ENCODE measurements at places on chromosomes 12 and 14.
A peak's percentile ranks its signal among the peaks of the same experiment; 100 is the strongest.

GRCh38 chr14:64673316-64673715 is 30.9 kb upstream of the PLEKHG3 start:
- DNase-seq, result no peak

GRCh38 chr14:59022144-59022543 is 166.3 kb upstream of the DAAM1 start:
- no peak for DNase-seq

DNA sequence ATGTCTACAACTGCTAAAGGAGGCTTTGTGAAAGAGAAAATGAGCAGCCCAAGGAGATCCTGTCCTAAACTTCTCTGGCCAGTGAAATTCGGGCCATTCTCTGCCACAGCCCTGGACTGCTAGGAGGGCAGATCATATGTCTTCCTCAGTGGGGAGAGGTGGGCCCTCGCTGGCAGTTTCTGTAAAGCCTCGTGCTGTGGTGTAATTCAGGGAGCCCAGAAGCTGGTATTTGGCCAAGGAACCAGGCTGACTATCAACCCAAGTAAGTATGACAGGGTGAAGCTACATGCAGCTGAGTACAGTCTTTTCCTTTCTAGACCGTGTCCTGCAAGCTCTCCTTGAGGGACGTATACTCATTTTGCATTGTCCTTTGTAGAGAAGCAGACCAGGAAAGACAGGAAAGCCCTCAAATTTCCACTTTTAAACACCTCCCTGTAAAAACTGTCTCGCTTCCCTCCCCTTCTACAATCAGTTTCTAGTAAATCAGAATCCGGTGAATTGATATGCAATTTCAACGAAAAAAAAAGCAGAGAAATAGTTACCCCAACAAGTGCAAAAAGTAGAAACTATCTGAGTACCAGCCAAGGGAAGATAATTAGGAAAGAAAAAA is 106.8 kb downstream of the DAD1 start:
- DNase-seq, result no peak

DNA sequence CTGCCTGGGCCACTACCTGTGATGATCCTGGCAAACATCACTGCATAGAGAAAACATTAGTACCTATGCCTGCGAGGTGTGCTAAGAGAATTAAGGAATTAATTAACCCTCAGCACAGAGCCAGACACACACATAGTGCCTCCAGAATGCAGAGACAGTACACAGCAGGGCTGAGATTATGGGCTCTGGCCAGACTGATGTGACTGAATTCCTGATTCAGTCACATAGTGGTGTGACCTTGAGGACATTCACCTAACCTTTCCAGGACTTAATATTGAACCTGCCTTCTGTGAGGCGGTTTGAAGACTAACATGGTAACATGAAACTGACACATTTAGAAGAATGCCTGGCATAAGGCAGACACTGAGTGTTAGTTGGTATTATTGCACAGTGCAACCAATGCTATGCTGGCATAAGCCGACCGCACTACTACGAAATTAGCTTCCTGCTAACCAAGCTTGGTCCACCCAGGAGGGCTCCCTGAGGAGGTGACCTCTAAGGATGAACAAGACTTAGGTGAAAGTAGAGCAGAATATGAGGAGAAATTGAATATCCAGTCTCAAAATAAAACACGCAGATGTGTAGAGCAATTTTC is 32.0 kb upstream of the SELPLG start:
- no peak for DNase-seq

DNA sequence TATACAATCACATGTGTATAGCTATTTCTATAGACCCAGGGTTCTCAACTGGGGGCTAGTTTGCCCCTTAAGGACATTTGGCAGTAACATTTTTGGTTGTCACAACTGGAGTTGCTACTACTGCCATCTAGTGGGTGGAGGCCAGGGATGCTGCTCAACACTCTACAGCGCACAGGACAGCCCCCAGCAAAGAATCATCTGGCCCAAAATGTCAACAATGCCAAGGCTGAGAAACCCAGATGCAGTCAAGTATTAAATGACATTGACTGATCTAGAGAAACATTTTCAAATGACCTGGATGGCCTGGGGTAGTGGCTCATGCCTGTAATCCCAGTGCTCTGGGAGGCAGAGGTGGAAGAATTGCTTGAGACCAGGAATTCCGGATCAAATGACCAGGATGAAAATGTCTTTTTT is 5.8 kb downstream of the WSB2 start:
- DNase-seq, result peak; percentile 35

- DNase-seq, result no peak
Measured at GRCh38 chr14:75989134-75989533, 3.6 kb downstream of the IFT43 start.

- no peak for DNase-seq
Measured at GRCh38 chr12:6374786-6375160, 590 bp downstream of the SCNN1A start.

DNA sequence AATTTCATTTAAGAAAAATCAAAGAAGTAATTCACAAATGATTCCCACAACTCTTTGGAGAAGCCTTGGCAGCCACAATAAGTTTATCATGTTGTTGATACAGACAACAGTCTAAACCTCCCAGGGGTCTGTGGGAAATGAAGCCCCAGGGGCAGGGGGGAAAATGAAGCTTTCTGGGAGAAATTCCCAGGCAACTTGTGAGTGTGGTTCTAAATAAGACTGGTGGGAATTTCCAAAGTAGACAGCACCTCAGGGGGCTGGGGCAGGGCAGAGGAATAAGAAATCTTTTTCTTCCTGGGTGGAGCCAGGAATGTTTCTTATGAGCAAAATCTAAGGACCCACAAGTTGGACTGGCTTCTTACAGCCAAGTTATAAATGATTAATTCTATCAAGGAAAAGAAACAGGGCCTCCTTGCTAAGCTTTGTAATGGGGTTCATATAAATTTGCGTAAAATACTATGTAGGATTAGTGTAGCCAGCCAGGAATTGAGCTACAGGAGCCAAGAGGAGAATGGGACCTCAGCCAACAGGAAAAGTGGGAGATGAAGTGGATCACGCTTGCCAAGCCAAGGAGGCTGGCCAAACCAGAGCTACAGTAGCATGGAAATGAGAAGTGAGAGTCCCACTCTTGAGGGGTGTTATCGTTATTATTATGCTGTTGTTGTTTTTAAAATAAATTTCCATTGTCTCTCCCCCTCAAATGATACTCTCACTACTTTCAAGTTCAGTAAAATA is 182.9 kb upstream of the FAR2 start:
- DNase-seq, result no peak

- DNase-seq, result no peak
Measured at GRCh38 chr12:119631930-119632678, 35.8 kb upstream of the PRKAB1 start.

DNA sequence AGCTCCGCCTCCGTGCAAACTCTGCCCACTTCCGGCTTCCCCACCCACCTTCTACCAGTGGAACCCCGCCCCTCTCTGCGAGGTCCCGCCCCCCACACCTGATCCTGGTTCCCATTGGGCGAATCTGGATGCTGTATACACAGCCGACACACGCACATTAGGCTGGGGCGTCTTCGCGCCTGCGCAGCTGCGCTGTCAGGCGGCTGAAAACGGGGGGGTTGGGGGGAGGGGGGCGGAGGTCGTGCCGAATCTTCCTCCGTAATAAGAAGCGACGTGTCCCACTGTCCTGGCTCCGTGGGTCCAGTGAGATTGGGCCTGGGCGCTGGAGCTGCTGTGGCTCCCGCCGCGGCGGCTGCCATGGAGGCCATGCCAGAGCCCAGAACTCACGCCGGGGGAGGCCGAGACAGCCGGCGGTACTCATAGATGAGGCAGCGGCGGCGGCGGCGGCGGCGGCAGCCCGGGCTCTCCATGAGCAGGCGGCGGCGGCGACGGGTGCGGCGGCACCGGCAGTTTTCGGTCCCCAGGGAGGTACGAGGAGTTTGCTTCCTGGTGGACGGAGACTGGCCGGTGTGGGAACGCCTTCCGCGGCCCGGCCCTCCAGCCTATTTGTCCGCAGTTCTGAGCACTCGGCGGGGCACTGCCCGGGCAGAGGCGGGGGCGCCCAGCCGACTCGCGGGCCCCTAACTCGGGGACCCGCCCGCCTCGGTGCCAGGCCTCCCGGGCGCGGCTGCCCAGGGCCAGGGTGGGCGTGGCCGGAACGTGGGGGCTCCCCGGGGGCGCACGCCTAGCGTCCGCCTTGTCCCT is 64.5 kb downstream of the KLHL28 start:
- peak; percentile 98 for DNase-seq

DNA sequence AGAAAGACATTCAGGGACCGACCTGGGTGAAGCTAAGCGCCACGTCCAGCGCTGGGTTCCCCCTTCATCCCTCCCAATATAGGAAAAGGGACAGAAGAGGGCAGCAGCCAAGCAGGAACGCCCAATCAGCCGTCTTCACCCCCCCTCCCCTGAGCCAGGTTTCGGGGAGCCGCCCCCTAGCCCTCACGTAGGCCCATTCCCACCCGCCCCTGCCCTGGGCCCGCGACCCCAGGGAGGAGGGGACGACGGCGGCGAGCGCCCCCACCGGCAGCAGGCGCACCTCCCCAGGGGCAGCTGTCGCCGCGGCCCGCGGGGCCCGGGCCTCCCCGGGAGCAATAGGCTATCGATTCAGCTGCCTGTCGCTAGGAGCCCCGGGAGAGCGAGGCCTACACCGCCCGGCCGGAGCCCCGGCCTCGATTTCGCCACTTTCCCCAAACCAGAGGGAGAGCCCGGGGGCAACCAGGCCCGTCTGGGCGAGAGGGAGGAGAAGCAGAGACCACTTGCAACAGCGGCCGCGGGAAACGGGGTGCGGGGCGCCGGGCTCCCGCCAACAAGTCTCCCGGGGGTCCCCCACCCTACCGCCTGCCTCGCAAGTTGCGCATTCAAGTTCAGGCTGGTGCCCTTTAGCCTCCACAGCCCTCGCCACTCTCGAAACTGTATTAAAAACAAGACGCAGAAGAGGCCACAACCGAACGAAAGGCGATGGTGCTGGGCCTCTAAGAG is 1.3 kb downstream of the DCAF5 start:
- peak; percentile 44 for DNase-seq

- DNase-seq, result no peak
Measured at GRCh38 chr12:45381351-45381750, 165.5 kb downstream of the ANO6 start.

DNA sequence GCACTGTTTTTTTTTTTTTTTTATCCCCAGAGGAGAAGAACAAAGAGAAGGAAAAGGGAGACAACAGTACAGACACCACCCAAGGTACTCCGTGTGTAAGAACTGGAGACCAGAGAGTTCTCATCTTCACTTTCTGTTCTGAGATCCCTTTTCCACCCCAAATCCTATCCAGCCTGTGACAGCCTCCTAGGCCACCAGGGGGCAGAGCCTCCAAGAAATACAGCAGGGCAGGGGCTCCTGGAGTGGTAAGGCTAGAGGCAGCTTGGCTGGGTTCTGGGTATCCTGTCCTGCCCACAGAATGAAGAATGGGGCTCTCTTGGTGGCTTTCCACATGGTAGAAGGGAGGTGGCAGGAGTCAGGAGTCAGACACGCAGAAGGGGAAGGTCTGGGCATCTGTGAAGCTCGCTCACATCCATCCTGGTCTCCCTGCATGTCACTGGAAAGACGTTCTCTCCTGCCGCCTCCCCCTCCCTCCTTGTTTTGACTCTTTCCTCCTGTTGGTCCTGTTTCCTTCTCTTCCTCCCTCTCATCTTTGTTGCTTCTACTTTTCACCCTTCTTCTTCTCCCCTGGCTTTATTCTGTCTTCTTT is 12.0 kb downstream of the CLSTN3 start:
- no peak for DNase-seq

GRCh38 chr12:37666069-37666781 is 650.3 kb upstream of the ALG10B start:
- no peak for DNase-seq

DNA sequence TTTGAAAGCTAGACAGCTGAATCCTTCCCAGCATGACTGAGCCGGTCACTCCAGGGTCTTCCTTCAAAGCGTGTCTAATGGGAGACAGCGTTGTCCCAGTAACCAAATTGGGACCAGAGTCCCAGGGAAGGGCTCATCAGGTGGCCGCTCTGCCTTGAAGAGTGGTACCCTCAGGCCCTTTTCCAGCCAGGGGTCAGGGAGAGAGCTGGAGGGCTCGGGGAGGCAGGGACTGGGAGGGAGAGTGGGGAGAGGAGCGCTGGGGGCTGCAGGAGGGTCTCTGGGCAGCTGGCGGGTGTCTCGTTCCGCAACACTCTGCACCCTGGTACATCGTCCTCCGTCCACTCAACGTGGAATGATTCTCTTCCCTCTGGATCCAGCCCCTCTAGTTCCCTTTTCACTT is 1.6 kb upstream of the RTL1 start:
- DNase-seq, result no peak

- DNase-seq, result no peak
Measured at GRCh38 chr12:99493197-99493596, 154.4 kb upstream of the GARIN6 start.

GRCh38 chr14:95830386-95830785 is 46.2 kb upstream of the TUNAR start:
- no peak for DNase-seq

- no peak for DNase-seq
Measured at GRCh38 chr14:76203086-76204001, 51.6 kb downstream of the GPATCH2L start.

- no peak for DNase-seq
Measured at GRCh38 chr12:116539361-116539771, 19.8 kb upstream of the MAP1LC3B2 start.

DNA sequence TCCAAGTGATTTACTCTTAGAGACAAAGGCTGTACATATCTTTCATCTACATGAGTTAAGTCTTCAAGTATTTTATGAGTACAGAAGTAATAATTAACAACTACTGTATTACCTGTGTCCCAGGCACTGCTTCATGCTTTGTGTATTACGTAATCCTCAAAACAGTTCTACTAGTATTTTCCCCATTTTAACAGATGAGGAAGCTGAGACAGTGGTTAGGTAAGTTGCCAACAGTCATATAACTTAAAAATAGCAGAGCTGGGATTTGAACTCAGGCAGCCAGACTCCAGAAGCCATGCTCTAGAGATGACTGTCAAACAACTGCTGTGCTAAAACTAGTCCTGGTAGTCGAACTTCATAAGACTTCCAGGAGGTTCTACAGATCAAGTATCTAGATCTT is 10.7 kb downstream of the TRMT5 start:
- DNase-seq, result no peak

DNA sequence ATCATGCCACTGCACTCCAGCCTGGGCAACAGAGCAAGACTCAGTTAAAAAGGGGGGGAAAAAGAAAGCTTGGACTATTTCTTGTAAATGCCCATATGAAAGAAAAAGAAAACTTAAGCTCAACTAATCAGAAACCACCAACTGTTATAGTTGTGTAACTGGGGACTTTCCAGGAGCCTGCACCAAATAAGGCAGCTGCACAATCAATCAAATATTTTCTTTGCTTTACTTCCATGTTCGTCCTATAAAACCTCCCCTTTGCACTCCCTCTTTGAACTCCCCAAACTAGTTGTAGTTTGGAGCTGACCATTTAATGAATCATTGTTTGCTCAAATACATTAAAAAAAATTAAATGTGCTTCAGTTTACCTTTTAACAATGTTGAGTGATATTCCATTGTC is 54.9 kb downstream of the OTOGL start:
- no peak for DNase-seq

All from stimulated activated CD8-positive, alpha-beta memory T cell treated with anti-CD3 and anti-CD28 coated beads, Interleukin-4, amount 100 ng/mL, for 4 hours (primary cell).